ENCODE measurements at places on chromosomes 5 and 9. TPM values are rescaled to one million over a fixed set of nuclear protein-coding genes. Genes with fewer than 3 reads are reported as not detected.

DNA sequence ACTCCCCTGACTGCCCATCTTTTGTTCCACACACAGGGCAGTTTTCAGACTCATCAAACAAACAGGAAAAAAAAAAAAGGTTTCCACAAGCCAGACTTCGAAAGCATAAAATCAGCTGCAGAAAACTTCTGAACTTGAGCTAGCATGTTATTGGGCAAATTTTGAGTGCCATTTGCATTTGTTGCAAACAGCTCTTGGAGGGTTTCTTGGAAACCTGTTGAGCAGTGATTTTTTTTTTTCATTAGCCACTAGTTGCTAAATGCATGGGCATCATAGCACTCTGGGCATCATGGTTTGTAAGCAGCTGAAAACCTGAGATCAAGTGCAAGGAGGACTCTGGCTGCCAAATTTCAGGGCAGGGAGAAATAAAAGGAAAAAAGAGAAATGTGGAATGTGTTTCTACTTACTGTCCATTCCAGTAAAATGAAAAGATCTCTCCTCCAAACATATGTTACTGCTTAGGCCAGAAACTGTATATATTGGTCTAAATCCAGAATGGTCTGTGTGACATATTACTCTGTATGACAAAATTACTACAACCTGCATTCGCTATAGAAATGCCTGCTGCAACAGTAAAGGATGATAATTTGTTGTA, 85.2 kb upstream of the SMIM23 start:
- DNase-seq, result no peak

DNA sequence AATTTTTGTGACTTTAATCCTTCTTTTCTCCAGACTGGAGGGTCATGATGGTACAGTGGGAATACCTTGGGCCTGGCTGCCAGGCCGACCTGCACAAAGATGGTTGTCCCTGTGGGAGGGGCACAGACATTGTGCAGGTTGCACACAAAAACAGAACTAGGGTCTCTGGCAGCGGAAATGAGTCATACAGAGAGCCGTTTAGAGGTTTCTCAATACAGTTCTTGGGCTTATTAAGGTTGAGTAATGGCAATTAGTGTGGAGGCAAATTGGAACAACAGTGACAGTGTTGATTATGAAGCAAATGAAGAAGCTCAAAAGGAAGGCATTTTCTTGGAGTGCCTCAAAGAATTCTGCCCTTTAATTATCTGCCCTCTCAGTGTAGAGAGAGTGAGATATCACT, 173.6 kb downstream of the TENT4A start:
- DNase-seq, result no peak

DNA sequence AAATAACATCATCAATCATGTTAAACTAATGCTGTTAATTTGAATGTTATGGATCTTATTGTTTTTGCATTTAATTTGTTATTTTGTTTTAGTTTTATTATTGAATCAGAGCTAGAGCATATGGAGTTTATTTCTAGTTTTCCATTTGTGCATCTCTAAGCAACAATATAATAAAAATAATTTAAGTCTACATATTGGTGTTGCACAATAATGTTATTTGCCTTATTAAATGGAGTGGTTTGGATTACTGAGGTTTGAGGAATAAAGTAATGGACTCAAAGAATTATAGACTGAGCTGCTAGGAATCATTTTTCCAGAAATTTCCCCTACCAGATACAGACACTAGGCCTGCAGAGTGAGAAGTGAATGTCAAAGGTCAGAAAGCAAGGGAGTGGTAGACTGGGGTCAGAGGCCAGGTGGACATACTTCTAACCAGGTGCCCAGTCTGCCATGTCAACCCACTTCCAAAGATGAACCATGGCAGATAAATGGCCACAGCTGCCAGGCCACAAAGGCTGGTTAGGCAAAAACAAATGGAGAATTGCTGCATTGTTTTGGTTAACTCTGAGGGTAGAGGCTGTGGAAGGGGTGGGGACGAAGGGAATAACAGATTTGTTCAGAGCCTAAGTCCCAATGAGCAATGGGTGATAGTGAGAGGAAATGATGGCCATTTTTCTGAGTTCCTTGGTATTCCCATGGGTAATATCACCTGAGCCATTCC, 113.1 kb downstream of the FBXL7 start:
- no peak for DNase-seq

Gene MLANA
- not detected for total RNA-seq

GRCh38 chr5:136661026-136661425, 295.7 kb upstream of the TRPC7 start:
- no peak for DNase-seq

Gene KCNV2
- total RNA-seq, result under 0.01 TPM

All from hematopoietic multipotent progenitor cell (in vitro differentiated cells).